ENCODE measurements at places on chromosomes 1 and 21.

DNA sequence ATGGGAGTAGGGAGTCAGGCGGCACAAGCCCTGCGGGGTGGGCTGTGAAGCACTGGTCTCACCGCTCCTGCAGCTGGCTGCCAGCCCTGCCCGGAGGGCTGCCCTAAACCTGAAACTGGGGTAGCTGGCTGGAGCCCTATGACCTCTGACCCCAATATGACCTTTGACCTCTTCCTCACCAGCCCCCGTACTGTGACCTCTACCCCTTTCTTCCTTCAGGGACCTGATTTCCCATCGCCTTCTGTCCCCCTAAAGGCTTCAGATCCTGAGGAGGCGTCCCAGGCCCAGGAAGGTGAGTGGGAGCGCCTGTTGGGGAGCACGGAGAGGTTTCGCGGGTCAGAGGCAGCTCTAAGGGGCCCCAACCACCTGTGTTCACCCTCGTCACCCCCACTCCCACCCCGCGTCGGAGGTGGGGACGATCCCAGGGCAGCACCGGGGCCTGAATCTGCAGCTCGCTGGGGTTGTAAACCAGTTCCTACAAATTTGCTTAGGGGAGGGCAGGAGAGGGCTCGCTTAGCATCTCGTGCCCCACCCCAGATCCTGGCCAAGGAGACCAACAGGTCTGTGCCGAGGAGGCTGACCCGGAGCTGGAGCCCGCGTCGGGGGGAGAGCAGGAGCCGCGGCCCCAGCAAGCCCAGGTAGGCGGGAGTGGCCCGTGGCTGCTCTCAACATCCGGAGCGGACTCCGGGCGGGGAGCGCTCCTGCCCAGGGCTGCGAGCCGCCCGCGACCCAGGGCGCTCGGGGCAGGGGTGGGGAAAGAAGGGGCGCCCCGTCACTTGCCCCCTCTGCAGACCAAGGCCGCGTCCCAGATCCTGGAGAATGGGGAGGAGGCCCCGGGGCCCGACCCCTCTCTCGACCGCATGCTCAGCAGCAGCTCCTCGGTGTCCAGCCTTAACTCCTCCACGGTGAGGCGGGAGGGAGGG lies 7.3 kb downstream of the SYTL1 start:
- DNase-seq, result no peak

GRCh38 chr21:41966041-41966833 lies 12.4 kb upstream of the C2CD2 start:
- no peak for DNase-seq

- DNase-seq, result no peak
Measured at GRCh38 chr1:168301664-168302320, 21.1 kb downstream of the TBX19 start.

GRCh38 chr1:22275626-22276395 lies 132.9 kb upstream of the WNT4 start:
- peak; percentile 40 for DNase-seq

GRCh38 chr1:225533238-225533637 lies 105.4 kb upstream of the LBR start:
- DNase-seq, result no peak

- DNase-seq, result no peak
Measured at GRCh38 chr1:1892079-1892762, 1.3 kb upstream of the GNB1 start.

GRCh38 chr1:17617787-17618557 lies 78.5 kb downstream of the ARHGEF10L start:
- DNase-seq, result peak; percentile 73

DNA sequence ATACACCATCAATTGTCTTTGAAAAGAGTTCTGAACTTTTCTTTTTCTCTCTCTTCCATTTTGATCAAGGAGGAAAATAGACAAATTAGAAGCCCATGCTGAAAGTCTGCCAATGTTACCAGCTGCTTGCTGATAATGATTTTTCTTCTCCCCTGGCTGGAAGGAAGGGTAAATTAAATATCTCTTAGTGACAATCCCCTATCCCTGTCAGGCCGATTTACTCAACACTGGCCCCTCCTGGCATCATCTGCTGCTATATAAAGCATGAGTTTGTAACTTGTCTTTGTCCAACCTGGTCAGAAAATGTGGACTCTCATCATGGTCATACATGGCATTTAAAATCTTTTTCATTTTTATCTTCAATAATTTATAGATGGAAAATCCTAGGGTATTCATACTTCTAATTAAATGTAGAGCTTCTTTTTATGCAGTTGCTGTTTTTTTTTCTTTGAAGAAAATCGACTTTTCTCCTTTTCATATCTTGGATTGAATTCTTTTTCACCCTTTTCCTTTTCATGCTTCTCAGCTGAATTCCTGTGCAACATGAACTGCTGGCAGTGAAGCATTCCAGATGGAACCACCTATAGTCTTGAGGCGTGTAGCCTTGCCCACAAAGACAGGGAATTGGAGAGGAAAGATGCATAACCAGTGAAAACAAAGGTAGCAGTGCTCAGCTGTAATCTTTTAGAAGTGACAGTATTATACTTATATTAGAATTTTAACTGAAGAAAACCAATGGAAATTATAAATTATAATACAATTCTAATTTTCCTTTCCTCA lies 214.7 kb upstream of the PTGFR start:
- no peak for DNase-seq

DNA sequence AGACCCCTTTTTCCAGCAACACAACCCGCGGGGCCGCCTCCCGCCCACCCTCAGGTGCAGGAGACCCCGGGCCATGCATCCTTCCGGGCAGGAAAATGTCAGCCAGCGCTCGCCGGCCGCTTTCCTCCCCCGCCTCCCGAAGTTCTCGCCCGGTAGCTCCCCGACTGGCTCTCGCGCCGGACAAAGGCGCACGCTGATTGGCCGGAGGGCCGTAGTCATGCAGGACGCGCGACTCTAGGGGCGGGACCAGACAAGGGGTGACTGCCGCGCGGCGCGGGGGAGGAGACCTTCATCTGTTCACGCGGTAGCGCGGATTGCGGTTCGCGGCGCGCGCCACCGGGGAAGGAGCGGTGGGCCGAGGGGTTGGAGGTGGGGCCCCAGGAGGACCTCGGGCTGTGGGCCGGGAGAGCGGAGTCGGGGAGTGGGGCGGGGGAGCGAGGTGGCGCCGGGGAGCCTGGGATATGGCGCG lies at the start of gene FLVCR1:
Gene FLVCR1 (plus strand): TSS at position 284 of the 469 bp plus-strand sequence. CDS start 178 bp downstream, at position 462.
- peak; percentile 98 for DNase-seq

GRCh38 chr1:205568469-205569361 lies 63.1 kb downstream of the ELK4 start:
- no peak for DNase-seq

GRCh38 chr1:114112775-114113174 lies 40.9 kb downstream of the SYT6 start:
- DNase-seq, result no peak

GRCh38 chr1:201751872-201752271 lies 77.1 kb upstream of the IPO9 start:
- no peak for DNase-seq

- DNase-seq, result no peak
Measured at GRCh38 chr1:47187231-47187925, 2.5 kb downstream of the PDZK1IP1 start.

DNA sequence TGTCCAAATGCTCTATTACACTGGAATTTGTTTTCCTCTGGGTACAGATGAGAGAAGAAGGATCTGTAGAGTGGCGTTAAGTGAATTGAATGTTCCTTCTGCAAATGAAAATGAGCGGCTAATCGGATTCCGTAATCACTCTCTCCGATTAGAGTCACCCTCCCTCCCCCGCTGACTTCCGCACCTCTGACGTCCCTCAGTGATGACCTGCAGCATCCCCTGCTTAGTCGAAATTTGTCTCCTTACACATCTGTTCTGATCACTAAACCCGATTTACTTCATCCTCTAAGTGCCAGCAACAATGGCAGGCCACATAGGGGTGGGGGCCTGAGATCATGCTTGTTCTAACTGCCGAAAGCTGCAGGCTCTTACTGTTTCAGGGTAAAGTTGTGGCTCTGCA lies 378.7 kb downstream of the SEC16B start:
- DNase-seq, result no peak

- no peak for DNase-seq
Measured at GRCh38 chr1:110038271-110038670, 3.8 kb downstream of the STRIP1 start.

DNA sequence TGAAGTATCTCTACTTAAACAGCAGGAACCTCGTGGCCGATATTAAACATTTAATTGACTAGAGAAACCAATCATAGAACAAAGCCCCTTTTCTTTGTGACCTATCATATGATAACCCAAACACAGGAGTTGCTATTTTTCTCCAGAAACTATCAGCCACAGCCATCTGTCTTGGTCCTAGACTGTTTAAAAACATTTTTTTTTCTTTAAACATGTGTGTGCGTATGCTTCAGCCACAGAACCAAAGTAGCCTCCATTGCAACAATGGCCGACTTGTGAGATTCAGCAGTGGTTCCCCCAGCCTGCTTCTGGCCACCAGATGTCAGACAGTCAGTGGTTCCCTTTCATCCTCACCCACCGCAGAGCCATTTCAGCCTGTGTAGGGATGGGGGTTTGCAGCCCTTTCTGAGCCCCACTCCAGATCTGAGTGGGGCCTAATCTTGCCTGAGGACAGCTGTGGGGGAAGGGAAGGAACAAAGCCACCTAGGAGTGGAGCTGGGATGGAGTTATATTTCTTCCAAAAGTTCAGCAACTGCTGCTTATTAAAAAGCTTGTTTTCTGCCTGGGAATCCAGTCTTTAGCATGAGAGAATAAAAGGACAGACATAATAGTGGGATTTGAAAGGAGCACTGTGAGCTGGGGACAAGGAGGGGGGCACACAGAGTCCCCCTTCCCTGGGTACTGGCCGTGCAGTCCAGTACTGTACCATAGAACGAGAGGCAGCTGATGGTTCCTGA lies 11.7 kb upstream of the IGSF3 start:
- no peak for DNase-seq

DNA sequence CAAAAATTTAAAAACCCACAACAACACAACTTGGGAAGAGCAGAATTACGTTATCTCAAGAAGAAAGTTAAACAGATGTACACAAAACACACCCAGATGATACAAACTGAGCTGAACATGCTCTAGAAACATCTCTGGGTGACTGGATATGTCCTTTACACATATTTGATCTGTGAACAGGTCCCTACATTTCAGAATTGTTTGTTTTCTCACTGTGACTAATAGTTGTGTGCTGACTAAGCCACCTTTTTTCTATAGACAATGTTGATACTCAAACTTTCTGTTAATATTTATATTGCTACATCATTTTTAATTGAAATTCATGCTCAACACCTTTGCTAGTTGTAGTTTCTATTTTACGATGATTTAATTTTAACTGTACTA lies 1.0 kb upstream of the F11R start:
- no peak for DNase-seq

- DNase-seq, result no peak
Measured at GRCh38 chr1:6506210-6507036, 15.0 kb upstream of the PLEKHG5 start.

DNA sequence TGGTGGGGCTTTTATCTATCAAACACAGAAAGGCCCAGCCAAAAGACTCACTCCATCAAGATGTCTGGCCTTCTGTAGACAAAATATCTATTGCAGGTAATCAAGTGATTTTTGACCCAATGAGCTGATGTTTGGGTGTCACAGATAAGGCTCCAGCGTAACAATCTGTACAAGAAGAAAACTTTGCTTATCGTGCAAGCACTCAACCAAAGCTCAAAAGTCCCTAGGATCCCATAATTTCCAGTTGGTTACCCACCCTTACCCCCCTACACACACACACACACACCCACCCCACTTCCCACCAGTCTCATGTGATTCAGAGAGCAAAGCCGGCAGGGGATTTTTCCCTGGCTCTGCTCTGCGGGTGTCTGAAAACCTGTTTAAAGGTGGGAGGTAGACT lies 5.8 kb downstream of the ITPKB start:
- no peak for DNase-seq

GRCh38 chr1:162421258-162422164 lies 9.6 kb upstream of the SH2D1B start:
- no peak for DNase-seq

DNA sequence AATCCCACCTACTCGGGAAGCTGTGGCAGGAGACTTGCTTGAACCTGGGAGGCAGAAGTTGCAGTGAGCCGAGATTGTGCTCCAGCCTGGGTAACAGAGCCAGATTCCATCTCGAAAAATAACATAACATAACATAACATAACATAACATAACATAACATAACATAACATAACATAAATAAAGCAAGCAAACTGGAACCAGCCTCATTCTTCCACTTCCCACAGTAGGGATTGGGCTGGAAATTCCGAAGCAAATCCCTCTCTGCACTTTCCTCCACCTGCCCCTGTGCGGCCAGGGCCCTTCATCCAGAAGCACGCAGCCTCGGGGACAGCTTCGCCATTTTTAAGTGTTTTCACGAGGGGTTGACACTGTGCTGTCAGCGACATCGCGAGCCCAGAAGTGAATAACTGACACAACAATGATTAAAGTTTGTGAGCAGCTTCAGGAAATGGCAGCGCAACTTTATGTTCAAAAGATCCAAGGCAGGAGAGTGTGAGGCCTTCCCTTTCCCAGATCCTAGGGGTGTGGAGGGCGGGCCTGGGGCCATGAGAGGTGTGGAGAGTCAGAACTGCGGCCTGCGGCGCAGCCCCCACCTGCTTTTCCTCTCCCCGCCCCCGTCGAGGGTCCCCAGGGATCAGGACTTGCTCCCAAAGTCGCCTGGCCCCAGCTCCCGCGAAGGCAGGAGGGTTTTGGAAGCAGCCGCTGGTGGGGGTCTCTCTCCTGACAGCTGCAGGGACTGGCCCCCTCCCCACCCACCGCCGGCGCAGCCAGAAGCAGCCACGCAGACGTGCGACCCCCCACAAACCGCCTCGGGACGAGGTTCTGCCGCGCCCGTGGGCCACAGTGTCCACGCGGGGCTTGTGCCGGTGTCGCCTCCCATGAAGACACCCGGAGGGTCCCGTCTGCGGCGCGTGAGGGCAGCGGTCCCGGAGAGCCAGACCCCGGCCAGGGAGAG lies 651 bp upstream of the GABRD start:
- no peak for DNase-seq

DNA sequence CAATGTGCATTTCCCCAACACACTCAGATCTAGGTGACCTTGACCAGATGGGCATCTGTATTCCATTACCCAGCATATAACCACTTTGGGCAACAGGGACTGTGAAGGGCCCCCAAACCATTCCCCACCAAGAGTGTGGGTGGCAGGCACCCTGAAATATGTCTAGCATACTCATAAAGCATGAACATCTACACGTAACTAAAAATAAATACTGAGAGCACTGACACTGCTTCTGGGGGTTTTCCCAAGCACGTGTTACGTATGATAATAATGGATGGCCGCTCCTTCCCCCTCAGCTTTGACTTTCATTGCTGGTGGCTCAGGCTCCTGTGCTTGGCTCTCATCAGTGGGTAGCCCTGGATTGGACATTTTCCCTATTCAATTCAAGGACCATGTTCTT lies 39.1 kb downstream of the IGSF3 start:
- DNase-seq, result no peak

GRCh38 chr1:209080170-209080781 lies 503.2 kb upstream of the CAMK1G start:
- DNase-seq, result no peak
